ENCODE measurements at places on chromosomes 12 and 14. TPM values are rescaled to one million over a fixed set of nuclear protein-coding genes. Genes with fewer than 3 reads are reported as not detected.

- peaks cover 30% of the 10 kb centered on the region for H3K4me1 ChIP-seq
- peak overlapping the region; percentile 92 for H3K27ac ChIP-seq
- no peak for DNase-seq
- H3K36me3 ChIP-seq = no peaks in the 10 kb centered on the region
These were observed 53.8 kb downstream of the VCPKMT start for GRCh38 chr14:50062438-50063085.

GRCh38 chr12:42267413-42268190 lies 29.6 kb upstream of the YAF2 start:
- no peak for DNase-seq
- peaks cover under 1% of the 10 kb centered on the region for H3K36me3 ChIP-seq
- H3K27me3 ChIP-seq = peaks cover 5% of the 10 kb centered on the region
- H3K4me3 ChIP-seq = no peak overlapping the region

DNA sequence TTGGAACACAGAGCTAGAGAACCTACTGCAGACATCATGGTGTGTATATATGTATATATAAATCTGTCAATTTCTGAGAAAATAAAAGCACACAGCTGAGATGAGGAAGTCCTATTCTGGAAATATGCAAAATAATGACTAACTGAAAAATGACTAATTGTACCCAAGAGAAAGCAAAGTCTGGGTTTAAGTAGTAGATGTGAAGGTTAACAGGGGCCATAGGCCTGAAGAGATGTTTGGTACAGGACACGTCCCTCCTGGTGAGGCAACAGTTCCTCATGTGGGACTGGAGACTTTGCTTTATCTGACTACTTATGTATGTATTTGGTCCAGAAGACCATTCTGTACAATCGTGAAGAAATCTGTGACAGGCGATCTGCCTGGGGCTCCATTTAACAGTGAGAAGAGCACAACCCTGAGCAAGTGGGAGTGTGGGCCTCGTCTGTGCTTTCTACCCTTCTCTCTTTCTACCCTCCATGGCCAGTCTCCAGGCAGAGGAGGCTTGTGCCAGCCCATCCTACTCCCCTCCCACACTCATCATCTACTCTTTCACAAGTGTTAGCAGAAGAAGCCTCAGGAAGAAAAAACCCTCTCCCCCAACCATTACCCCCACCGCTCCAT lies 67.5 kb downstream of the SLC41A2 start:
- no peak for DNase-seq
- H3K4me1 ChIP-seq = peaks cover 13% of the 10 kb centered on the region
- no peak overlapping the region for H3K27ac ChIP-seq
- peaks cover 2% of the 10 kb centered on the region for H3K36me3 ChIP-seq
- peaks cover 44% of the 10 kb centered on the region for H3K27me3 ChIP-seq

DNA sequence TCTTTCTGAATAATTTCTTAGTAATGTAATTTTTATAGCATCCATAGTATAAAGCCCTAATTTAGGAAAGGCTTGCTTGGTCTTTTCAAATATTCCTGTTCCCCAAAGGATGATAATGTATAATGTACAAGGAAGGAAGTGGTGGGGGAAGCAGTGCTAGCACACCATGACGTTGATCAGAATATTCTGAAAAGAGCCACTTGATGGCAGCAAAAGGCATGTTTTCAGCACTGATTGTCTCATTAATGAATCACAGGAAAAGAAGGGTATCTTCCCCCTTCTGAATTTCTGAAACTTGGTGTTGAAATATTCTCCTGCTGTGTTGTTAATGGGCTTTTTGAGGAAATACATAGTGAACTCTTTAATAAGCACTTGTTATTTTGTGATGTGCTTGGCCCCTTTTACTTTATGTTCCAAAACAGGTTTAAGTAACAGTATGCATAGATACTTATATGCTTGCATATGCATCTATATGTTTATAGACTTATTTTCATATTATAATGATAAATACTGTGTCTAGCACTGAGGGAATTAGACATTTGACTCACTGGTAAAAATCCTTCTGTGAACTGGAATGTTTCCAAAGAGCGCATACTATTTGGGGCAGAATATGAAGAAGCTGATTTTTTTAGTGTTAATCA lies 122.0 kb downstream of the TMEM117 start:
- H3K27me3 ChIP-seq = no peaks in the 10 kb centered on the region
- H3K36me3 ChIP-seq = peaks cover 6% of the 10 kb centered on the region
- H3K27ac ChIP-seq = no peak overlapping the region
- no peak for DNase-seq
- H3K4me3 ChIP-seq = no peak overlapping the region

SERPINA5 gene
- 37.7 TPM for total RNA-seq

NTS gene
- total RNA-seq = 5.7 TPM

C3AR1 gene
- total RNA-seq = not detected
